ENCODE measurements at places on chromosomes 16 and 17.

DNA sequence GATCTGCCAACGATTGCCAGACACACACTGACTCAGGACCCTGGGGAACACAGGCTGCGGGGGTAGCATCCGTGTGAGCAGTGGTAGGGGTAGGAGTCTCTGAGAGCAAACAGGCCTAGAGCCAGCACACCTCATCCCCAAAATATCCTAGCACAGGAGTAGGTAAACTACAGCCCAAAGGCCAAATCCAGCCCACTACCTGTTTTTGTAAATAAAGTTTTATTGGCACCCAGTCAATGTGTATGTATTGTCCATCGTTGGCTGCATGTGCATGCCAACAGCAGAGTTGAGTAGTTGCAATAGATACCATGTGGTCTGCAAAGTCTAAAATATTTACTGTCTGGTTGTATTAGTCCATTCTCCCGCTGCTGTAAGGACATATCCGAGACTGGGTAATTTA lies 55.5 kb upstream of the GPRC5B start:
- no peaks in the 10 kb centered on the region for H3K36me3 ChIP-seq
- H3K4me3 ChIP-seq = no peak overlapping the region
- no peak overlapping the region for H3K27ac ChIP-seq
- H3K4me1 ChIP-seq = no peaks in the 10 kb centered on the region
- DNase-seq = no peak

- peaks cover 15% of the 10 kb centered on the region for H3K4me1 ChIP-seq
- no peaks in the 10 kb centered on the region for H3K27me3 ChIP-seq
- H3K27ac ChIP-seq = no peak overlapping the region
- H3K4me3 ChIP-seq = no peak overlapping the region
- peaks cover 75% of the 10 kb centered on the region for H3K36me3 ChIP-seq
Measured at GRCh38 chr16:69321080-69321479, 9.3 kb downstream of the PDF start.

GRCh38 chr17:14616528-14616927 lies 315.6 kb downstream of the HS3ST3B1 start:
- no peak overlapping the region for H3K4me3 ChIP-seq
- no peaks in the 10 kb centered on the region for H3K4me1 ChIP-seq
- no peak for DNase-seq
- H3K27me3 ChIP-seq = no peaks in the 10 kb centered on the region
- H3K27ac ChIP-seq = no peak overlapping the region

DNA sequence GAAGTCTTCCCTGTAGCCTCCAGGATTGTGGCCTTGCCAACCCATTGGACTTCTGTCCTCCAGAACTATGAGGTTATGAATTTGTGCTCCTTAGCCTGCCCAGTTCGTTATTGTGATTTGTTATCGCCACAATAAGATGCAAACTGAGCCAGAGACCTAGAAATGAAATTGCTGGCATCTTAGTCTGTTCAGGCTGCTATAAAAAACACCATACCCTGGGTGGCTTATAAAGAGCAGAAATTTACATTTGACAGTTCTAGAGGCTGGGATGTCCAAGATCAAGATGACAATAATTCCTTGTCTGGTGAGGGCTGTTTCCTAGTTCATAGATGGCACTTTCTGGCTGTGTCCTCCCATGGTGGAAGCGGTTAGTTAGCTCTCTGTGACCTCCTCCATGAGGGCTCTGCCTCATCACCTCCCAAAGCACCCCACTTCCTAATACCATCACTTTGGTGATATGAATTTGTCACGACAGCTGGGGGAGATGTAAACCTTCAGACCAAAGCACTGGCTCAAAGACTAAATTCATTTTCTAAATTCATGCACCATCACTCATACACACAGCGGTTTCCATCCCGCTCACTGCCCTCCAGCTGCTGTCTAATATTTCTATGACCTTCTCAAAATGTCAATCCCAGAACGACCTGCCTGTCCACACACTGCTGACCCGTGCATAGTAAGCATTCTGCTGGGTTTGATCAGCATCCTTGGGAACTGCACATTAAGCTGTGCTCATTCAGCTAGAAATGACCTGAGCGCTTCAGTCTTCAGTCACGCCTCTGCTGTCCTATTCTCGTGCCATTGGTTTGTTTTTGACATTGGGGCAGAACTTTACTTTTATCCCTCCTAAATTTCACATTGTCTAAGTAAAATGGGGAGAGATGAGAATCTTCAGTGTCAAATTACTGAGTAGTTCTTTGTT lies 36.6 kb downstream of the GINS3 start:
- H3K27me3 ChIP-seq = peaks cover 18% of the 10 kb centered on the region
- no peak overlapping the region for H3K4me3 ChIP-seq
- DNase-seq = no peak
- no peak overlapping the region for H3K27ac ChIP-seq

Data from heart right ventricle (tissue), 16 donors.